ENCODE measurements at places on chromosomes 3 and 15.

- H3K27me3 ChIP-seq, result no peaks in the 10 kb centered on the region
- DNase-seq, result no peak
- H3K27ac ChIP-seq, result no peak overlapping the region
- no peaks in the 10 kb centered on the region for H3K36me3 ChIP-seq
Observed at GRCh38 chr3:133941415-133941821, 45.7 kb upstream of the RAB6B start.

DNA sequence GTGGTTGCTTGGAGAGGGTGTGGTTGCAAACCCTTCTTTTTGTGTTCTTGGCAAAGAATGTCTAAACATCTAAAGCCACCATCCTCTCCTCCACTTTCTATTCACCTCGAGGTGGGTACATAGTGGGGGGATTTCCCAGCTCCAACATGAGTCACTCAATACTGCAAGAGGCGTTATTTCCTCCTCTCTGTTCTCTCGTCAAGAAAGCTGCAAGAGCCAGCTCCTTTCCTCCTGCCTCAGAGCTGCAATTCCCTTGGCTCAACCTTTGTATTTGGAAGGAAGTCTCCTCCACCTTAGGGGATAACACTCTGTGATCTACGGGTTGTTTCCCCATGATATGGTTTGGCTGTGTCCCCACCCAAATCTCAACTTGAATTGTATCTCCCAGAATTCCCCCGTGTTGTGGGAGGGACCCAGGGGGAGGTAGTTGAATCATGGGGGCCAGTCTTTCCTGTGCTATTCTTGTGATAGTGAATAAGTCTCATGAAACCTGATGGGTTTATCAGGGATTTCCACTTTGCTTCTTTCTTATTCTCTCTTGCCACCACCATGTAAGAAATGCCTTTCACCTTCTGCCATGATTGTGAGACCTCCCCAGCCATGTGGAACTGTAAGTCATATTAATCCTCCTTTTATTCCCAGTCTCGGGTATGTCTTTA, 138.4 kb downstream of the PLCL2 start:
- peaks cover 49% of the 10 kb centered on the region for H3K36me3 ChIP-seq
- H3K27ac ChIP-seq, result no peak overlapping the region
- H3K4me3 ChIP-seq, result no peak overlapping the region
- H3K4me1 ChIP-seq, result peaks cover 6% of the 10 kb centered on the region
- H3K27me3 ChIP-seq, result no peaks in the 10 kb centered on the region
- peak; percentile 29 for DNase-seq

DNA sequence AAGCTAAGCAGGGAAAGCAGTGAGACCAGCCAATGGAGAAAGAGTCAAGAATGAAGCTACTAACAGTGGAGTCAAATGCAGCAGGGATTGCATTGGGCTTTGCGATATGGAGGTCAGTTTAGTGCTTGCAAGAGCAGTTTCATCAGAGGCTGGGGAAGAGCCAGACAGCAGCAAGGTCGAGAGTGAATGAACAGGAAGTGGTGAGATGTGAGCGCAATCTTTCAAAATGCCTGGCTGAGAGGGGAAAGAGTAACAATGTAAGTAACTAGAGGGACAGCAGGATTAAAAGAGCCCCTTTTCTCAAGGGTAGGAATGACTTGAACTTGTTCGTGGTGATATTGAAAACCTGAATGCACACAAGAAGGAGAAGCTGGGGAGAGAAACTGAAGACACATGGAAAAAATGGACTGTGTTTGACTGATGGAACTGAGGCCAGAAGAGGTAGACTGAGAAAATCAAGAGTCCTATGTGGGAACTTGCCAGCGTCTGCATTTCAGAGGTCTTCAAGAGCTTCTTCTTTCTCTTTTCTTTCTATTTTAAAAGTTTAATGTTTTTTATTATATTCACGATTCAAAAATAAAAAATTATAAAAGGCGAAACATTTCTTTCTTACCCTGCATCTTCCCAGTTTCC, 30.6 kb upstream of the GPR160 start:
- H3K4me1 ChIP-seq, result peaks cover 45% of the 10 kb centered on the region
- DNase-seq, result peak; percentile 74
- no peaks in the 10 kb centered on the region for H3K36me3 ChIP-seq
- no peaks in the 10 kb centered on the region for H3K27me3 ChIP-seq

DNA sequence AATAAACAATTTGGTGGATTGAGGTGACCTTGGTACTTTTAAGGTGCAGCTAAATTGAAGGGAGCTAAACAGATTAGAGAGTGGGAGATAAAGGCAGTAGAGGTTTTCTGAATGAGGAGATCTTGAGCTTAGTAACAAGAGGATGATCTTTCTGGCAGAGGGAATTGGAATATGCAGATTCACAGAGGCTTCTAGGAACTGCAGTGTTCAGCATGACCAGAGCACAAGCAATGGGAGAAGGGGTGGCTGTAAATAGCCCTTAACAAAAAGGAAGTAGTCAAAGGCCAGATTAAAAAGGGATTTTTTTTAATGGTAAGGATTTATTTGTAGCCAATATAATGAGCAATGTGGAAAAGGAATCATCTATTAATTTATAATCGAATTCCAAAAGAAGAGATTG, 5.7 kb upstream of the BNIP2 start:
- DNase-seq, result no peak
- no peak overlapping the region for H3K4me3 ChIP-seq
- no peak overlapping the region for H3K27ac ChIP-seq
- no peaks in the 10 kb centered on the region for H3K27me3 ChIP-seq
- peaks cover 6% of the 10 kb centered on the region for H3K4me1 ChIP-seq

DNA sequence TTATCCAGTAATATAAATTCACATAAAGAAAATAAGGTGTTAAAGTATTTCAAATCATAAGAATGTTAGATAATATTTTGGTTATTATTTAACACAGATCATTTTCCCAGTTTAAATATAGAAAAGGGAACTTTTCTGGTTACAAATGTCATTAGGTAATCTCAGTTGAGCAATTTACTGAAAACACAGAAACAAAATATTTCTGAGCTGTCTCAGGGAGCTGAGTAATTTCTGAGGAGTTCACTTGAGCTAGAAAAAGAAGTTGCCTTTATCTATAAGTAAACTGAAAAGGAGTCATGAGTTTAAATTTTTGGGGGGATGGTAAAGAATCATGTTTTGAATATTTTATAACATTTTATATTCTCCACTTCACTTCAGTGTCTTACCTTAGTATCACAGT, 855.4 kb upstream of the ARPP21 start:
- H3K4me3 ChIP-seq, result no peak overlapping the region
- peak; percentile 4 for DNase-seq
- no peak overlapping the region for H3K27ac ChIP-seq
- H3K27me3 ChIP-seq, result no peaks in the 10 kb centered on the region

GRCh38 chr3:37907906-37908305, 46.2 kb downstream of the CTDSPL start:
- no peak for DNase-seq
- H3K27ac ChIP-seq, result no peak overlapping the region
- no peaks in the 10 kb centered on the region for H3K36me3 ChIP-seq
- H3K27me3 ChIP-seq, result no peaks in the 10 kb centered on the region

DNA sequence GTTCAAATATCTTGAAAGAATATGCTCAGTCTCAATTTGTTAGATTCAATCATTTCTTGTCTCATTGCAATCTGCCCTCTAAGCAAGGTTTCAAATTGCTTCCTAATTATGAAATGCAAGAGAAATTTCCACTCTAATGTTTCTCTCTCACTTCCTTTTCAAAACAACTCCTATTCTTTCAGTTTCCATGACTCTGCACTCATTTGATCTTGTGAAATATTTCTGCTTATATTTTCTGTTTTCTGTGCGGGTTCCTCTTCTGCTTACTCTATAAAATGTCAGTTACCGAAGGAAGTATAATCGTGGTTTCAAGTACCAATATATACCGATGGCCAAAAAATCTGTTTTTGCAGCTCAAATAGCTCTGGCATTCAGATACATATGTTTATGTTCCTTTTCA, 521.9 kb upstream of the NAALADL2 start:
- DNase-seq, result peak; percentile 89
- H3K4me1 ChIP-seq, result peaks cover 38% of the 10 kb centered on the region
- peak overlapping the region; percentile 64 for H3K4me3 ChIP-seq
- H3K27ac ChIP-seq, result peak overlapping the region; percentile 90
- H3K27me3 ChIP-seq, result no peaks in the 10 kb centered on the region

GRCh38 chr15:60751985-60752952, 273.3 kb upstream of the ICE2 start:
- no peak overlapping the region for H3K4me3 ChIP-seq
- no peaks in the 10 kb centered on the region for H3K36me3 ChIP-seq
- no peak for DNase-seq
- H3K4me1 ChIP-seq, result no peaks in the 10 kb centered on the region

DNA sequence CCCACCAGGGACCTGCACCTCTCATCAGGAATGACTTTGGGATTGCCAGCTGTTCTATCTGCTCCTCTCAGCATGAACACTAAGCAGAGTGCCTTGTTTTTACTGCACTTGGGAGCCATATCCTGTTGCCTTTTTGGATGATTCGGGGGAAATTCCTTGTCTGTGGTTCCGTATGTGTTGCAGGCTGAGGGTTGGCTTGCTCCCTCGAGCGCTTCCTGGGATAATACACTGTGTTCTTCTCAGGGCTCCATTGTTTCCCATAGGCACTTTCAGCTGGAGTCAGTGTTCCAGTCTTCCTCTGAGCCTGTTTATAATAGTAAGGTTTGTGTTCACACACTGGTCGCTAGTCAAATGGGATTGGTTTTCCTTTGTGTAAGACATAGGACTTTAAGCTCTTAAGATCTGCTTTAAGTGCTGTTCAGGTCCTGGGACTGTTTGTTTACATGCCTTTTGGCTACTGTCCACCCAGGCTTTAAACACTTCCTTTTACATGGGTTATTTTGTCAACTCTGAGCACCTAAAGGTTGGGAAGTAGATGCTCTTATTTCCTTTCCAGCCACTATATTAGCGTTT, 23.4 kb downstream of the BOC start:
- H3K4me3 ChIP-seq, result no peak overlapping the region
- H3K4me1 ChIP-seq, result no peaks in the 10 kb centered on the region
- H3K36me3 ChIP-seq, result no peaks in the 10 kb centered on the region
- DNase-seq, result no peak
- H3K27ac ChIP-seq, result no peak overlapping the region
- H3K27me3 ChIP-seq, result no peaks in the 10 kb centered on the region

DNA sequence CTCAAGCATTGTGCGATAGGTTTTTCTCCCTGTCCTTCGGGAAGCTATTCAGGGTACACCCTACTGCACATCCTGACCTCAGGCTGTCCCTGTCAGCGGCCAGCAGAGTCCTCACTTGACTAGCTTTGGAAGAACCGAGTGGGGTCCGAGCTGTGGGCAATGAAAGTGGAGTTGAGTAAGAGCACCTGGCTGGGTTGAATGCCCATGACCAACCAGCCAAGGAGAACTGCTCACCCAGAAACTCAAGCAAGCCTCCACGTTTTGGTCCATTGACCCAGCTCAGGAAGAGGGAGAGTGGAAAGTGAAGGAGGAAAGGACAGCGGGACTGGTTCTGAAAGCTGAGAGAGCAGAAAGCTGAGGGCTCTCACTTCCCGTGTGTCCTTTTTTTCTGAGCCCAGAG, 36.0 kb upstream of the HDGFL3 start:
- H3K27ac ChIP-seq, result no peak overlapping the region
- no peak for DNase-seq
- H3K36me3 ChIP-seq, result no peaks in the 10 kb centered on the region
- no peak overlapping the region for H3K4me3 ChIP-seq
- H3K27me3 ChIP-seq, result peaks cover 6% of the 10 kb centered on the region
- no peaks in the 10 kb centered on the region for H3K4me1 ChIP-seq

GRCh38 chr15:33310481-33311311, at the start of gene RYR3:
RYR3 (plus strand) TSS chr15:33310967; CDS start chr15:33311046, 79 bp downstream.
- no peaks in the 10 kb centered on the region for H3K4me1 ChIP-seq
- DNase-seq, result no peak
- peaks cover 48% of the 10 kb centered on the region for H3K27me3 ChIP-seq

- no peaks in the 10 kb centered on the region for H3K27me3 ChIP-seq
- DNase-seq, result no peak
- H3K4me1 ChIP-seq, result no peaks in the 10 kb centered on the region
- no peaks in the 10 kb centered on the region for H3K36me3 ChIP-seq
- H3K4me3 ChIP-seq, result no peak overlapping the region
Observed at GRCh38 chr3:82000773-82001172, 239.3 kb upstream of the GBE1 start.

- DNase-seq, result no peak
- H3K36me3 ChIP-seq, result no peaks in the 10 kb centered on the region
- no peak overlapping the region for H3K4me3 ChIP-seq
- H3K27me3 ChIP-seq, result no peaks in the 10 kb centered on the region
- H3K27ac ChIP-seq, result peak overlapping the region; percentile 74
- peaks cover 29% of the 10 kb centered on the region for H3K4me1 ChIP-seq
Observed at GRCh38 chr3:196159526-196159925, 51.7 kb downstream of the ZDHHC19 start.

GRCh38 chr3:98799479-98799878, 36.3 kb downstream of the ST3GAL6 start:
- peaks cover 20% of the 10 kb centered on the region for H3K36me3 ChIP-seq
- DNase-seq, result no peak
- no peaks in the 10 kb centered on the region for H3K27me3 ChIP-seq
- H3K27ac ChIP-seq, result no peak overlapping the region
- no peak overlapping the region for H3K4me3 ChIP-seq

DNA sequence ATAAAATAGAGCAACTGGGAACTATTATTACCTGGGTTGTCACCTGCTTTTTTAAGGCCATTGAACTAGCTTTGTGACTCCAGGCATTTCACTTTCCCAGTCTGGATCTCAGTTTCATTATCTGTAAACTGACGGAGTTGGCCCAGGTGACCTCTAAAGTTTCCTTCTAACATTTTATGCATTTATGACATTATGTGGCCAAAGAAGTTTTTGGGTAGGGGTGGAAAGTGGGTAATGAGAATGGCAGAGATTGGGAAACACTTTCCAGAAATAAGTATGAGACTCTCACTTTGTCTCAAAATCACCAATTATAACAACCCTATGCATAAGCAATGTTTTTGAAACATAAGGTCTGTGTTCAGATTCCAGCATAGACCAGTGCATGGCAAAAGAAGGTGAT, 99.1 kb upstream of the ARHGEF3 start:
- H3K4me3 ChIP-seq, result no peak overlapping the region
- no peaks in the 10 kb centered on the region for H3K36me3 ChIP-seq
- no peak overlapping the region for H3K27ac ChIP-seq

DNA sequence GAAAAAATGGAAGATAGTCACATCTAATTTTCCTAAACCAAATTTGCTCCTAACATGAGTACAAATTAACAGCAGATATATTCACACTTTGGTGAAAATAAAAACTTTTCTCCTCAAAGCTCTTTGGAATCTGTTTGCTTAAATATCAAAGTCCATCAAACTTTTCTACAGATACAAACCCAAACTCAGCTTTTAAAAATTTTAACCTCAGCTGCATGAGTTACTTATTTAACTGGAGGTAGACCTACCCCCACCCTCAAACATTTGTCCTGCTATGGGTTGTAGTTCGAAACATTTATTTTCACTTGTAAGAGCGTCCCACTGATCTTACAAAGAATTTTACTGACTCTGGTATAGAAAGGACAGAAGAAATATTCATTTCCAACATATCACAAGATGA, 8.9 kb upstream of the XYLB start:
- no peaks in the 10 kb centered on the region for H3K36me3 ChIP-seq
- H3K4me3 ChIP-seq, result no peak overlapping the region
- no peak overlapping the region for H3K27ac ChIP-seq
- H3K4me1 ChIP-seq, result no peaks in the 10 kb centered on the region
- H3K27me3 ChIP-seq, result no peaks in the 10 kb centered on the region

GRCh38 chr3:49415931-49416601, 3.8 kb downstream of the TCTA start:
- peak overlapping the region; percentile 81 for H3K27ac ChIP-seq
- H3K4me3 ChIP-seq, result no peak overlapping the region
- peak; percentile 42 for DNase-seq
- H3K4me1 ChIP-seq, result peaks cover 47% of the 10 kb centered on the region
